Neural crest cell (in vitro differentiated cells): ENCODE measurements at places on chromosomes 13 and 19. TPM values are rescaled to one million over a fixed set of nuclear protein-coding genes. Genes with fewer than 3 reads are reported as not detected.

BCL2L12 gene
- total RNA-seq, result 92.4 and 99.5 TPM in 2 replicates

DNA sequence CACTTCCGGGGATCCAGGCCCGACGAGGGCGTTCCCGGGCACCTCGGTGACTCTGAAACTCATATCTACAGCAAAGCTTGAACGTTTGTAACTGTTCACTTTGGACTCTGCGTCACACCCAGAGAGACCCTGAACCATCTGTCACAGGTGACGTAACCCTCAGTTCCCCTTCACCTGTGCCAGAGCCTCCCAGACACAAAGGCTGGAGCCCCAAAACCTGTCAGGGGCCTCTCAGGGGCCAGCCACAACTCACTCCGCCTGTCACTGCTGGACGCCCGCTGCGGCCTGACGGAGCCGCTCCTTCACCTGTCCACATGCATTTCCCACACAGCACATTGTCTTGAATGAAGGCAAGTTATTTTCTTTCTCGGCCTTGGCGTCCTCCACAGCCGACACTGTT, 8.0 kb downstream of the RASA3 start:
- no peaks in the 10 kb centered on the region for H3K36me3 ChIP-seq
- DNase-seq, result no peak
- peak overlapping the region; percentile 56 for H3K4me3 ChIP-seq
- H3K4me1 ChIP-seq, result peaks cover 70% of the 10 kb centered on the region
- H3K27me3 ChIP-seq, result no peaks in the 10 kb centered on the region
- H3K27ac ChIP-seq, result no peak overlapping the region

STARD13 gene
- 23.6 and 24.2 TPM in 2 replicates for total RNA-seq

GRCh38 chr13:78241278-78241919, 322.8 kb upstream of the EDNRB start:
- H3K27me3 ChIP-seq, result no peaks in the 10 kb centered on the region
- H3K27ac ChIP-seq, result no peak overlapping the region
- peaks cover 12% of the 10 kb centered on the region for H3K4me1 ChIP-seq
- H3K36me3 ChIP-seq, result no peaks in the 10 kb centered on the region
- peak; percentile 62 for DNase-seq

DNA sequence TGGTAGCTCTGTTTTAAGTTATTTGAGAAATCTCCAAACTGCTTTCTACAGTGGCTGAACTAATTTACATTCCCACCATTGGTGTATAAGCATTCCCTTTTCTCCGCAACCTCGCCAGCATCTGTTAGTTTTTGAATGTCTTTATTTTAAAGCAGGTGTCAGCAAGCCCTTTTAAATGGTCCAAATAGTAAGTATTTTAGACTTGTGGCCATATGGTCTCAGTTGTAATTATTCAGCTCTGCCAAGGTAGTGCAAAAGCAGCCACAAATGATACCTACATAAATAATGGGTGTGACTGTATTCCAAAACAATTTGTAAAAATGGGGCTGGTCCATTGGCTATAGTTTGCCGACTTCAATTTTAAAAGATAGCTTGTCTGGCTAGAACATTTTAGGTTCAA, 58.7 kb upstream of the TMTC4 start:
- H3K27ac ChIP-seq, result no peak overlapping the region
- no peaks in the 10 kb centered on the region for H3K4me1 ChIP-seq
- peaks cover 6% of the 10 kb centered on the region for H3K36me3 ChIP-seq
- DNase-seq, result no peak
- no peaks in the 10 kb centered on the region for H3K27me3 ChIP-seq

DNA sequence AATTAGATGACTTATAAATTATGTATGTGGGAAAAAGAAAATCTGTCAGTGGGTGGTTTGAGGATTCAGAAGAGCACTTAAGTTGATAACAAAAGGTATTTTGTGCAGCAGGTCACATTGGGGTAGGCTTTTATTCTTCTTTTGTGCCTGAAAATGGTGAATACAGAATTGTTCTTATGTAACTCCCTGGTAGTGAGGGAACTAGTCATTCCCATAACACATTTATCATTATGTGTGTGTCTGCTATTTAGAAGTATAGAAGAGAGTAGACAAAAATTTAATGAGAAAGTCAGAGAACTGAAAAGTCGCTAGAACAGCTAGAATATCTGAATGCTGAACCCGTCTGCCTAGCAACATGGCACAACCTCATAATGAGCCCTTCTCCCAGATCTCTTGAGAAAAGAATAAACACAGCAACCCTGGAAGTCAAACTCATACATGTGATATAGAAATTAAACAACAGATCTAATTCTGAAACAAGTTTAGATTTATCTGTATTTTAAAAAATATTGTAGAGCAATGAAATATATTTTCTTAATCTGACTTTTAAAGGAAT, 111.8 kb upstream of the EDNRB start:
- H3K27me3 ChIP-seq, result peaks cover 2% of the 10 kb centered on the region
- H3K4me3 ChIP-seq, result peak overlapping the region; percentile 70
- peak overlapping the region; percentile 86 for H3K27ac ChIP-seq
- H3K36me3 ChIP-seq, result peaks cover 5% of the 10 kb centered on the region

DNA sequence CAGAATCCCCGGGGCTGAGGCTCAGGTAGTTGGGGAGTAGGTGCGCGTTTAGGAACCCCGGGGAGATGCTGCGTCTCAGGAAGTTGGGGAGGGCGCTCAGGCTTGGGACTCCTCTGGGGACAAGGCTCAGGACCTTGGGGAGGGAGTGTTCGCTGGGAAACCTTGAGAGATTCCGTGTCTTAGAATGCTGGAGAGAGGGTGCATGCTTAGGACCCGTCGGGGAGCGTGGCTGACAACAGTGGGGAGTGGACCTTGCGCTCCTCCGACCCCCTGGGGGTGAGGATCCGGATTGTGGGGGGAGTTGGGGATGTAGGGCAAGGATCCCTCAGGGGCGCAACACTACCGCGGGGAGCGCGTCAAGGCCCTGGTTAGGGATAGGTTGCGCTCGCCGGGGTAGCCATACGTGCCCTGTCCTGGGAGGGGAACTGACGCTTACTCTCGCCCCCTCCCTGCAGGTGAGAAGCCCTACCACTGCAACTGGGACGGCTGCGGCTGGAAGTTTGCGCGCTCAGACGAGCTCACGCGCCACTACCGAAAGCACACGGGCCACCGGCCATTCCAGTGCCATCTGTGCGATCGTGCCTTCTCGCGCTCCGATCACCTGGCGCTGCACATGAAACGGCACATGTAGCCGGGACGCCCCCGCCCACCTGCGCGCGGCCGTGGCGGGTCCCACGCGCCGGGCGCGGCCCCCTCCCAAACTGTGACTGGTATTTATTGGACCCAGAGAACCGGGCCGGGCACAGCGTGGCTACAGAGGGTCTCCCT, 2.0 kb downstream of the KLF2 start:
- H3K4me3 ChIP-seq, result peak overlapping the region; percentile 57
- H3K27ac ChIP-seq, result no peak overlapping the region
- no peak for DNase-seq
- H3K27me3 ChIP-seq, result peaks cover 84% of the 10 kb centered on the region
- H3K4me1 ChIP-seq, result no peaks in the 10 kb centered on the region
- no peaks in the 10 kb centered on the region for H3K36me3 ChIP-seq

CXCL17 gene
- total RNA-seq, result not detected in 2 replicates

SLC1A6 gene
- 7.0 and 8.2 TPM in 2 replicates for total RNA-seq
